ENCODE measurements at places on chromosomes 13 and 19.

- DNase-seq = no peak
These were observed 4.4 kb downstream of the GRTP1 start for GRCh38 chr13:113359571-113359970.

DNA sequence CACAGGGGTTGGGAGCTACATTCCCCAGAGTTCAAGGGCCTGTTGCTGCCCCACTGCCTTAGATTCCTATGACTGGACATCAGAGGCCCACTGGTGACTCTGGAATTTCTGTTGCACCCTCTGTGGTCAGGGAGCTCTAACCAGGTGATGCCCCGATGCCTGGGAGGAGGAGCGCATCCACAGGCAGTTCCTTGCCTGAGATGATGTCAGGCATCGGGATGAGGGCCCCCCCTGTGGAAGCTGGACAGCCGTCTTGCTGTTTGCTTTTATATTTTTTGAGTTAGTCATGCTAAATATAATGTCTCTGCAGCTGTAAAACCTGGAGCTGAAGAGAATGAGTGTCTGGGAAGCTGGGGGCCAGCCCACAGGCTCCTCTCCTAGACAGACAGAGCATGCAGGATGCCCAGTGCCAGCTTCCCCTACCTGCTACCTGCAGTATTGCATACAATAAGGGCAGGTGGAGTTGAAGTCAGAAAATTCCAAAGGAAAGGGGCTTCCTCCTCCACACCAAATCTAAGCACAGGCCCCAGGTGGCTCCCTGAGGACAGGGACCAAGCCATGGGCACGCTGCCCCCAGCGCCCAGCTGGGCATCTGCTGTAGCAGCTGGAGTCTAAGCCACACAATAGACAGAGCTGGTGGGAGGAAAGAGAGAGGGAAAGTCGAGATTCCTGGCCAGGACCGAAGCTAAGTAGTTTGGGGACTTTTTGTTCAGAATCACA, 16.2 kb downstream of the COL4A2 start:
- DNase-seq = no peak

GRCh38 chr19:17910791-17911360, 21.9 kb upstream of the CCDC124 start:
- no peak for DNase-seq

- DNase-seq = no peak
These were observed 127.1 kb downstream of the GGACT start for GRCh38 chr13:100461309-100462030.

DNA sequence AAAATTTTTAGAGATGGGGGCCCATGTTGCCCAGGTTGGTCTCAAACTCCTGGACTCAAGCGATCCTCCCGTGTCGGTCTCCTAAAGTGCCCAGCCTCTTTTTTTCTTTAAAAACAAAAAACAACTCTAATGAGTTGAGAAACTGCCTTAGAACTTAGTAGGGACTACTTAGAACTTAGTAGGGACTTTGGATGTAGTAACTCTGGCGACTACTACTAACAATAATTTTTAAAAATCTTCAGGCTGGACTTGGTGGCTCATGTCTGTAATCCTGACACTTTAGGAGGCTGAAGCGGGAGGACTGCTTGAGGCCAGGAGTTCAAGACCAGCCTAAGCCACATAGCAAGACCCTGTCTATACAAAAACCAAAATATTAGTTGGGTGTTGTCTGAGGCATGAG, 515 bp upstream of the C19orf67 start:
- no peak for DNase-seq
